ENCODE measurements at places on chromosomes 2 and 18.

- DNase-seq: no peak
These were observed 1.3 kb upstream of the CIB4 start for GRCh38 chr2:26642429-26642828.

- no peak for DNase-seq
These were observed 6.7 kb downstream of the ARHGEF4 start for GRCh38 chr2:130843321-130843985.

GRCh38 chr2:75522543-75523312 lies 38.0 kb downstream of the EVA1A start:
- DNase-seq: no peak

GRCh38 chr2:105852066-105852465 lies 107.4 kb downstream of the NCK2 start:
- no peak for DNase-seq

DNA sequence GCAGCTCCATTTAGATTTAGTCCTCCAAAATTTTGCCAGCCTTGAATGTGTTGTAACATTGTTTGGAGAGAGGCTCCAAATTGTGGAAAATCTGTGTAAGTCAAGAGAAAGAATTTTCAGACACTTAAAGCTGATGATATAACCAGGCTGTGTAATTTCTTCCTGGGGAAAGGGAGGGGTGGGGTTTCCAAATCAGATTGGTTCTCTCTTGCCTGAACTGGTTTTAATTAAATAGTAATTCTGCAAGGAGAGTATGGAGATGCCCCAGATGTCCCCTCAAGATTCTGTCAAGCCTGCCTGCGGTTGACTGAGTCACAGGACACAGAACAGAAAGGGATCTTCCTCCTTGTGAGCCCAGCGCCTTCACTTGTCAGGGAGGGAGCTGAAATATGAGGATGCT lies 54.5 kb downstream of the C18orf63 start:
- no peak for DNase-seq

- no peak for DNase-seq
These were observed 10.1 kb downstream of the RRM2 start for GRCh38 chr2:10132596-10132995.

- no peak for DNase-seq
These were observed 18.2 kb downstream of the HOXD1 start for GRCh38 chr2:176206682-176207081.

DNA sequence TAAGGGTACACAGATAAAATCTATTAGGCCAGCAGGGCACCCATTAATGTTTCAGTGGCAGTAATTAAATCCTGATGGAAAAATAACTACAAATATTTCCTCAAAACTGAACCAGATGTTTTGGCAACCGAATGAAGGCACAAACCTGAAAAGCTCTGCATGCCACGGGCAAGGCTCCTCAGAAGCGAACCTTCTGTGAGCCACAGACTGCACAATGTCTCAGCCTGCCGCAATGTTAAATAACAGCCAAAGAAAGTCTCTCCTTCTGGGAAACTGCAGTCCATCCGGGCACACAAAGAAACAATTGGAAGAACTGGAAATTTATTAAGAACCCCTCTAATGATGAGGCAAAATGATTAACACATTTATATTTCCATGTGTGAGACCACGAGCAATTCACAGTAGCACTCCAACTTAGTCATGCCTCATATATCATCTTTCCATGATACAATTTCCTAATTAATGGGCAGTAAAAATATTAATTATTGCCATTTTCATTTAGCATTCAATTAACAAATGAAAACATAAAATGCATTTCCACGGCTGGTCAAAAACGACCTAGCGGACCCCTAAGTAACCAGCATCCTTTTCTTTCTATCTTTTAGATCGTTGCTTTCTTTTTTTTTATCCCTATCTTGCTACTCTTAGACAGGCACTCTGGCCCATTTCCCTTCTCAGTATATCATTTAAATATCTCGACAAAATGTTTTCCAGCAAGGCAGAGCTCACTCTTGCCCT lies 237.5 kb downstream of the EPHA4 start:
- DNase-seq: no peak

DNA sequence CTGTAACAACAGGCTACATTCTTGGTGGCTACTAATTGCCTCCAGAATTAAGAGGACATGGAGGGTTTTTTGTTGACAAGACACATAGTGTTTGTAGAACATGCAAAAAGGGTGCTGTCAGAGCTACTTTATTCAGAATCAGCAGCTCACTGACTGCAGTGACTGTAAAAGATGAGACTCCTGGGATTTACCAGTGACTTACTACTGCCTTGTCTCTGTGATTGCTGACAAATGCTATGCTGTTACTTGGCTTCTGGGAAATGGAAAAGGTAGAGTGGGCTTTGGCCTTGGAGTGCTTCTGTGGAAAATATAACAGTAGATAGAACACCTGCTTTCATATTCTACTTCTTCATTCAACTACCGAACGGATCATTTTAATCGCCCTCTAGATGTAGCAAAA lies 47.8 kb downstream of the GREB1L start:
- no peak for DNase-seq

GRCh38 chr2:176931588-176932563 lies 280.7 kb upstream of the HNRNPA3 start:
- DNase-seq: no peak

DNA sequence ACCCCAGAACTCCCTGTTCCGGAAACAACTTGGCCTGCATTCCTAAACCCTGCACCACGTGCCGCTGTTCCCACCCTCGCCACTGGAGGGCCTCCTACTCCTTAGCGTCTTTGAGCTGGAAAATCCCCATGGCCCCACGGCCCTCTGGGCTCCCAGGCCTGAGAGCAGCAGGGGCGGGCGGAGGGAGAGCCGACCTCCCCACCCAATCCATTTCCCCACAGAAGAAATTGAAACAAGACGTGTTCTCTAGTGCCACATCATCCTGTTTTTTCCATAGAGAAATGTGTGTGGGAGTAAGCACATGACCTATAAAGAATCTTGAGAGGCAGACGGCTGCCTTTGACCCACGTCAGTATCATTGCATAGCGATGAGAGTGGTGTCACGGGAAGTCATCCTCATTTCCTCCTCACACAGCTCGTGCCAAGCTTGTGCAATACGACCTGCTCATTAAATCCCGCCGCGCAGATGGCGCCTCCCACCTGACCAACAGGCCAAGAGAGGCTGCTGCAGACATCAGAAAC lies 79.2 kb downstream of the LAMA1 start:
- DNase-seq: no peak

DNA sequence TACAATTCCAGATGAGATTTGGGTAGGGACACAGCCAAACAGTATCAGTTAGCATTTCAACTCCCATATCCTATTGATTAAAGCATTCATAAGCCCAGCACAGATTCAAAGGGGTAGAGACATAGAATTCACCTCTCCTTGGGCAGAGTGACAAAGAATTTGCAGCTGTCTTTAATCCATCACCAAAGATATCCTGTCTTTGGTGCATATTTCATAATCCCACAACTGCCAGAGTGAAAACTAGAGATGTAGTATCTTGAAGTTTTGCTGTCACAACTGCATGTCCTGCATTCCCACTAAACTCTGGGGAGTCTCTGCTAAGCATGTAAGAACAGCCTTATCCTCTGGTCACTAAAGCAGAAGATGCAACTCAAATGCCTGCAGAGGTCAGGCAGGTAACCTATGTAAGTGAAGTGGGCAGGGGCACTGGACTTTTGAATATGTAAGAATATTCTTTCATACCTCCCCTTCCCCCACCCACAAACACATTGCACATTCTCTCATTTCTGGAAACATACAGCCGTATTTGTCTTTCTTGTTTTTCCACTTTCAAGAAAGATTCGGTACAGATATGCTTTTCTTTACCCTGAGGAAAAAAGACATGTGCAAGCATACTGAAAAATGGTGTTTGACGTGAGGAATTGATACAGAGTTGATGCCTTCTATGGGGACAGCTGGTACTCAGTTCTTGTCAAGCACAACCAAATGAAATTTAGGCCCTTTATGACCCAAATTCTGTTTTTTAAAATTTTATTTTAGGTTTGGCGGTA lies 283.1 kb downstream of the SP3 start:
- DNase-seq: no peak

DNA sequence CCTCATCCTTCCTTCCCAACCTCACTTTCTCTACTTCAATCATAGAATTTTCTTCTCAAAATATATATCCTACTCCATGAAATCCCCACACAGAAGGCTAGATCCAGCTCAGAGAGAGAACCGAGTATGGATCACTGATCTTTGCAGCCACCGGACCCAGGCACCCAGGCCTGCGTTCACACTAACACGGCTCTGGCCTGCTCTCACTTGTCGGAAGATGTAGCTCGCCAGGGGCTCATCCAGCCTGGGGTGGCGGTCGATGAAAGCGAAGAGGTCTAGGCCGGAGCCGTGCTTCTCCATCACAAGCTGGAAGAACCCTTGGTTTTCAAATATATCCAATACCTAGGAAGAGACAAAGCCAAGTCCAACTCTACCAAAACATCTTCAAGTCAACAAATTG lies 12.7 kb upstream of the MTERF4 start:
- DNase-seq: no peak

DNA sequence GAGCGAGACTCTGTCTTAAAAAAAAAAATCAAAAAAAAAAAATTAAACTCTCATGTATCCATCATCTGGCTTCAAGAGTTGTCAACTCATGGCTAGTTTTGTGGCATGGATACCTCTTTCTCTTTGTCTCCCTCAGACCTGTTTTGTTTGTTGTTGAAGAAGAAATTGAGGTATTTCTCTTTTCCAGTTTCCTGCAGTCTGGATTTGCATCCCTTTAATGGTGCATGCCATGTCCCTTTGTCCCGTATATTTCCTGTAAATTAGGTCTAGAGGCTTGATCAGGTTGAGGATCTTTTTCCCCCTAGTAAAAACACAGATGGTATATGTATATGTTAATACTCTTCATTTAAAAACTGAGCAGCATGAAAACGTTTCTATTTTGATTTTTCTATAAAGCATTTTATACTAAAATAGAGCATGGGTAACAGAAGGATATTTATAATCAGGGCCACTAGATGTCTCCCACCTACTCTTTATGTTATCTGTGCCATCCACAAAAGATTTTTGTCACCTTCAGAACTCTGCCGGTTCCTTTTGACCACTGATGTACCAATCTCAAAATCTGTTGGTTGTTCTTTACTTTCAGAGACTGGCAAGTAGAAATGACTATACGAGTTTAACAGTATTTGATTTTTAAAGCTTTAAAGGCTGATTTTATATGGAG lies 80.1 kb downstream of the GALNT1 start:
- DNase-seq: no peak

DNA sequence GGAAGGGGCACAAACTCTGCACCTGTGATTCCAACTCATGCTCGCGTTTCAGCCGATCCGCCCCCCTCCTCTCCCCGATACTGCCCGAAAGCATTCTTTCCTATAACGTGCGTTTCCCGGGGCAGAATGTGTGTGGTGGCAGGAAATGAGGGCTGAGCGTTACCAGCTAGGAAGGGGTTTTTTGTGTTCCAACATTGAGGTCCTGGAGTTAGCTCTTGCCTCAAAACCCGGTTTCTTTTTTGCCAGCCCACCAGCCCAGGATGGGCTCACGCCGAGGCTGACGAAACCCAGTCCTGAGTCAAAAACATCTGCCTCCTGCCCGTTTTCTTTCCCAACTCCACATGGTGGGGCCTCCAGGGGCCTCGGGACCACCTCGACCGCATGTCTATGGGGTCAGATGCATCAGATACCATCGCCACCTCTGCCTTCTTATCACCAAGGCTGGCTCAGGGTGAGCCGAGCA lies 113.7 kb upstream of the COPS8 start:
- no peak for DNase-seq

DNA sequence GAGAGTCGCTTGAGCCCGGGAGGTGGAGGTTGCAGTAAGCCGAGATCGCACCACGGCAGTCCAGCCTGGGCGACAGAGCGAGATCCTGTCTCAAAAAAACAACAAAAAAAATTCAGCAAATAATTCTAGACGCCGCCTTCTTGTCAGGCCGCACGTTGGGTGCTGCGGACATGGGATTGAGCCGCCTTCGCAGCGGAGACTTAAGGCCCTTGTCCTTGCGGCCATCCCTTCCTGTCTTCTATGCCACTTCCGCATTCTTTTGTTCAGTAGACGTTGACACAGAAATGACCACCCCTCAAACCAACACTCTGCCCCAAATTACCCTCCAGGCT lies 15.8 kb downstream of the PTPN18 start:
- DNase-seq: no peak

DNA sequence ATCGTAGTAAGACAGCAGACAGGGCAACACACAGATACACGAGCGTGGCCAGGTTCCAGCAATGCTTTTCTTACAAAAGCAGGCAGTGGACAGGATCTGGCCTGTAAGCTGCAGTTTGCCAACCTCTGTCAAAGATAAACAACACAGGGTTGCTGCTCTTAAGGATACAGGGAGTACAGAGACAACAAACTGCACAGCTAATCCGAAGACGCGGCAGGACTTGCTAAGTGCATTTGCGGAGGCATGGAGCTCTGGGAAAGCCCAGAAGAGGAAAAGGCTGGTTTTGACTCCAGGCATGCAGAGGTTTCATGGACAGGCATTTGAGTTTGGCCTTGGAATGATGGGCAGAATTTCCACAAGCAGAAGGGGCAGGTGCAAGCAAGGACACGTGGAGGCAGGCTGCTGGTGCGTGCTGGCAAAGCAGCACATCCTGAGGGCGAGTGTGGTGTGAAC lies 24.4 kb downstream of the SERTAD2 start:
- DNase-seq: no peak

- DNase-seq: no peak
These were observed 54.2 kb downstream of the ZCCHC2 start for GRCh38 chr18:62576845-62577512.

DNA sequence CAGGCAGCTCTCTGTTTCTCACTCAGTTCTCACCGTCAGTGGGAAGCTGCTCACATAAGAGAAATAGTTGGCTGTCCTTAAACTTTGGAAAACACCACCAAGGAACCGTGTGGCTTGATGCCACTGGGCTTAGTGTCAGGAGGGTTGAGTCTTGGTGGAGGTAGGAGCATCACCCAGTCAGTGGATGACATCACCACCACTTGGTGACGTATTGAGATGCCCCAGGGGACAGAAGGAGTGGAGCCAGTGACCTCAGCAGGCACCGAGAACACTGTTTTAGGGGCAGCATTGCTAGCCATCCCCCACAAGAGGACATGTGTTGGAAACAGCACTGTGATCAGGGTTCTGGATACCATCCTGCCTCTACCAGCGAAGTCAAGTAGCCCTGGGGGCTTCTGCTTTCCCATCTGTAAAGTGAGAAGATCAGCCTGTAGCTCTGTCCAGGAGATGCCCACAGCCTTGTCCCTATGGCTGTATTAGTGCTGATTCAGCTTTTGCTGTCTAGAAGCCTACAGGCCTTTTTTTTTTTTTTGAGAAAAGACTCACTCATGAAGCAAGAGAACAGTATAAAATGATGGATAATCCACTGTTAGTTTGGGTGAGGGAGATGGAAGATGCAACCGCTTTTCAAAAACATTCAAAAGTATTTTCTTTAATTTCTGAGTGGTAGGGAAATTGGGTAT lies 66.2 kb downstream of the TSN start:
- no peak for DNase-seq

DNA sequence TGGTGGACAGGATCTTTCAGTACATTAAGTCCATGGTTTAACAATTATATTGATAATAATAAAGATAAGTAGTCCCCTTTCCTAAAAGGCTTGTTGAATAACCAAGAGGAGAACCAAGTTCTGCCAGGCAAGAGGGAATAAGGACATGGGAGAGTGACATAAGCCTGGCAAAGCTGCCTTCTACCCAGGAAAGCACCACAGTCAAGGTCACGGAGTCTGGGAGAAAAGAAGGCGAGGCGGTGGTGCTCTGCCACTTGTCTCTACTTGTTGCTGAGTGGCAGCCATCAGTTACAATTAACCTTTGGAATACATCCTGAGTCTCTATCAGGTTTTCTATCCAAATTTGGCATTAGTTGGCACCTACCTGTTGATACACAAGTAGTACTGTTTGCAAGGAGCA lies 101.7 kb upstream of the GATA6 start:
- DNase-seq: no peak

GRCh38 chr2:3243804-3244203 lies 133.8 kb downstream of the EIPR1 start:
- DNase-seq: no peak
